ENCODE measurements at places on chromosomes 2 and 18.

DNA sequence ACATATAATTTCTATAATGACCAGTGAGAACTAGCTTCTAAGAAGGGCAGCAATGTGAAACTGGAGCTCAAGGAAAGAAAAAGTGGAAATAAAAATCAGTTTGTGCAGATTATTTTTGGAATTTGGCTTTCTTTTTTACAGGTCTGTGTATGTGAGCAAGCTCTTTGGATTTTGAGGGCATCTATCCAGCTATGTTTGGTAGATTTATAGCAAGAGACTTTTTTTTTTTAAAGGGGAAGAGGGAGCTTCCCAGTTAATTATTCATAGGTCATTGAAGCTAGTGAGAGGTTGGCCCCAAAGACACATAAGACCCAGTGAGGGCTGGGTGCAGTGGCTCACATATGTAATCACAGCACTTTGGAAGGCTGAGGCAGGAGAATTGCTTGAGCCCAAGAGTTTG is 24.0 kb upstream of the COLEC12 start:
- DNase-seq, result no peak

DNA sequence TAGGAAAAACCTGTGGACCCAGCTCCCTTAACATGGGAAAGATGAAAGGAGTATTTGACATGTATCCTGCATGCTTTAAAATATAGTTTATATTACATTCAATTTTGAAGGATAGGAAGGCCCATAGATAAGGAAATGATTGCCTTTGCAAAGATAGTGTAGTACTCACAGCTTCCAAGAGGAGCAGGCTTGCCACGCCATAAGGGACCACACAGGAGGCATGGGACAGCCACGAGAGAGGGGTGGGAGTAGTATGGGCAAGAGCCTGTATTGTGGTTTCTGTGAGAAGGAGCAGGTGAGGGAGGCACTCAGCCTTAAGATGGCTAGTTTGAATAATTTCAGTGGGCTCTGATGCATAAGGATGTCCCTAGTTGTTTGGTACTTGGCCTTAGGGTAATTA is 740.3 kb downstream of the SATB2 start:
- no peak for DNase-seq

- no peak for DNase-seq
Observed at GRCh38 chr2:67485431-67485830, 88.3 kb downstream of the ETAA1 start.

DNA sequence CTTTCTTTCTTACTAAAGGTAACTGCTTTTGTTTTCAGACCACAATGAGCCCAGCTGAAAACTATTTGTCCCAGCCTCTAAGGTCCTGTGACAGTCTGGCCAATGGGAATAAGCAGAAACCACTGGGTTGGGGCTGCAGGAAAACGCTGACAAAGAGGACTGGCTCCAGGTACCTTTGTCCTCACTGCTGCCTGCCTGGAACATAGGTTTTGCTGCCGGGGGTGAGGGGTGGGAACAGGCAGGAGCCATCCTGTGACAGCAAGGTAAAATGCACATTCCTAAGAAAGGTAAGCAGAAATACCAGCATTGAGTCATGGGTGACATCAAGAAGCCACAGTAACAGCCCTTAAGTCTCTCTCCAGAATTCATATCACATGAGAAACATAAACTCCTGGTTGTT is 21.6 kb downstream of the PTPN2 start:
- no peak for DNase-seq

GRCh38 chr2:85853499-85854165 is 35.2 kb downstream of the ST3GAL5 start:
- DNase-seq, result peak; percentile 48

DNA sequence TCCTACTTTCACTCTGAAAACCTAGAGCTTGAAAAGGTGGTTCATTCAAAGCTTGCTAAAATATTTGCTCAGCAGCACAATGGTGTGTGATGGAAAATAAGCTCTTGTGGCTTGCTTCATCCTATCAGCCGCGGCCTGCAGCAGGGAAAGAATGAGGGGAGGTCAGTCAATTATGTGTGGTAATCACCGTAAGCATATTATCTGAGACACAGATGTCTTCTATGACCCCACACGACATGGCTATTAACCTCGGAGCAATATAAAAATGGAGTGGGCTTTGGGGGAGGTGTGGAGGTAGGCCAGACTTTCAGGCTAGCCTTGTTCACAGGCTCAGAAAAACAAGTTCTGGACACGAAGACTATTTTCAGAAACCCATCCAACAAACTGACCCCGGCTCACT is 98.4 kb upstream of the SIX3 start:
- DNase-seq, result no peak

DNA sequence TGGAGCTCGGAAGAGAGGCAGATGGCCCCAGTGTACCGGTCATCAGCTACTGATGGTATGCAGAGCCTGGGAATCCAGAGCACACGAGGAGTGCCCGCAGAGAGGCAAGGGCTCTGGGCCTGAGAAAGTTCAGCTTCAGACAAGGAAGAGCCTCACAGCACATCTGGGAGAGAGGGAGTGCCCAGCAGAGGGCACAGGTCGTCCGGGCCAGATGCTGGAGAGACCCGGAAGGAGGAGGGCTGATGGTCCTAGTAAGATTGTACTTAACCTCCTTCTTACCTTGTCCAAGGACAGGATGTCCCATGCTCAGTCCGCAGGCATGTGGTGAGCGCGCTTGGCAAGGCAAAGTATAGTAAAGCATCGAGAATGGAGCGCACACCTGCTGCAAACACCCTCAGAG is 24.4 kb upstream of the CHMP1B start:
- DNase-seq, result no peak

- no peak for DNase-seq
Observed at GRCh38 chr18:46536215-46536874, 120.7 kb downstream of the LOXHD1 start.

GRCh38 chr2:68039317-68039716 is 23.5 kb downstream of the C1D start:
- no peak for DNase-seq

DNA sequence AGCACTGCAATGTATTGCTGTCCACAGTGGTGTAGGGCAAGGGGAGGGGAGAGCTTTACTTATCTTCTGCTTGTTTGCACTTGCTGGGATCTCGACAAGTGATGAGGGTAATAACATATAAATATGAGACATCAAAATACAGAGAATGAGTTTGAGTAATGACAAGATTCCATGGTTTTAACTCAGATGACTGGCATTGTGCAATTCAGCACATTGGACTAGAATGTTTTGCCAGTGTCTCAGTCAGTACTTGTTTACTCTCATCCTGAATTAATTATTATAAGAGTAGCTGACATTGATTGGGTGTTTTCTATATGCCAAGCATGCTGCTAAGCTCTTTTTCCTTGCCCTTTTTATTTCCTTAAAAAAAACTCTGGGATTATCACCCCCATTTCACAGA is 306.7 kb upstream of the MMADHC start:
- no peak for DNase-seq

DNA sequence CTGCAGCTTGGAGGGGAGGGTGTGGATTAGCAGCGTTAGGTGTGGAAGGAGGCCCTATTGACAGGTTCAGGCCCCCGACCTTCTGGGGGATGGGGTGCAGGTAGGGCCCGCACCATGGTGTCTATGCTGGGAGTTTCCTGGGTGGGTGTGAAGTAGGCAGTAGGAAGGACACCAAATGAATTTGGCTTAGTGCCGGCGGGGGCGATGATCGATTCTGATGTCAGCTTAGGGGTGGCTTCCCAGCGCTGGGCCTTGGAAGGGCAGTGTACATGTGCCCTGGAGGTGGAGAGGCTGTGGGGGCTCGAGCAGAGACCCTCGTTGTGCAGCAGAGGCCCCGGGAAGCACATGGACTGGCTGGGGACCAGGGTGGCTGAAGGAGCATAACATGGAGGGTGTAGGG is 21.6 kb downstream of the DCDC2C start:
- no peak for DNase-seq

Measured in GM20000 (cell line).